ENCODE measurements at places on chromosomes 13 and 19.

GRCh38 chr13:32988608-32989289, 27.5 kb upstream of the KL start:
- no peak for DNase-seq

DNA sequence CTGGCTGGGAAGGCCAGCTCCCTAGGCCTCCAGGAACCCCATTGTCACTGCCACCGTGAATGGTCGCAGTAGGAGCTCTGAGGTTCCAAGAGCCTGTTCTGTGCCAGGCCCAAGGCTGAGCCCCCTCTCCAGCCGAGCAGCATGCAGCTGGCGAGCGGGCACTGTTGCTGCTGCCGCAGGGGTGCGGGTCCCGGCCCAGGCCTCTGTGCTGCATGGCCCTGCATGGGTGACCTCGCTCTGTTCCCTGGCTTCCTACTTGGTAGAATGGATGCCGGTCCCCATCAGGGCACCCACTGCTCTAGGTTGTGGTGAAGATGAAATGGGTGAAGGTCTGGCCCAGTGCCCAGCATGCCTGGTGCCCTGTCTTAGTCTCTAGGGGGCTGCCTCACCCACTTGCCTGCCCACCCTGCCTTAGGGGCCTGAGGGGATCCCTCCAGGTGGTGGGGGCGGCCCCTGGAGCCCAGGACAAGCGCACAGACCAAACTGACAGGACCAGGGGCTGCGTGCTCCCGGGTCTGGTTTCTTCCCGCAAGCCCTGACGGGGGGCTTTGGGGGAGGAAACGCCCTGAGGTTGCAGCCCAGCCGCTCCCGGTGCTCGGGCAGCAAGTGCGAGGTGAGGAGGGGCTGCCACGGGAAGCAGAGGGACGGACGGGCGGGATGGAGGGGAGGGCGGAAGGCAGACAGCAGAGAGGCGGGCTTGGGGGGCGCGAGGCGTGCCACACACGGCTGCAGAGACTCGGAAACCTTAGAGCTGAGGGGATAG, 8.7 kb upstream of the UQCR11 start:
- DNase-seq = no peak

DNA sequence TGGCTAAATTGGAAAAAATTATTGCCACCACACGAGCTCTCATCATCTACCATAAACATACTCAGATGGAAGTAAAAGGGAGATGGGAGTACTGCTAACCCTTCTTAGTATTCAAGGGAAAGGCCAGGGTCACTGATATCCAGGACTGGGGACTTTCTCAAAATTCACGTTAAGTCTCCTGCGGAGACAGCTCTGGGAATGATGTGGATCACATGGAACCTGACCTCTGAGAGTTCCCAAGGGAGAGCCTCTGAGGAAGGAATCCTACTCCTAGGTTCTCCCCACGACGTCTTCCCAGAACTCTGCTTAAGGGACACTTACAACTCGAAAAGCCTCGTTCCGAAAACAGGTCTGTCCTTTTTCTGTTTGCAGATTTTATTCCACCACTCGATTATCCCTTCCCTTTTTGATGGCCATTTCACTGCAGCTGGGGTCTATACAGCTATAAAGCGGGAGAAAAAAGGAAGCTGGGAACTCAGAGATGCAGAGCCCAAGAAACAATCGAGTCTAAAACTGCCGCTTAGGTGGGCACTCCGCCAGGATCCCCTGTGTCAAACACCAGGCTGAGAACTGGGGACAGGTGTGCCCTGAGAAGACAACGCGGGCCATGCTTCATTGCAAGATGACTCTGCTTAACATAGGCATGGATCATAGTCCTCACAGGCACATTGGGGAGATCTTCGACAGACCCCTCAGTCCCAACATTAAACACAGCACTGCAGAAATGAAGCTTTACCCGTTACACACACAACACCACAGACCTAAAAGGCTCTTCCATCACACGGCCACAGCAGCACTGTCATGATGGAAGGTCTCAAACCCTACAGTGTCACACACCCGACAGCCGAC, 823 bp upstream of the ZNF567 start:
- no peak for DNase-seq

GRCh38 chr13:24716011-24716410, 35.8 kb downstream of the ATP12A start:
- DNase-seq = no peak

GRCh38 chr13:27960362-27961226, 8.5 kb downstream of the CDX2 start:
- peak; percentile 78 for DNase-seq

GRCh38 chr13:81990652-81991051, 1649.7 kb upstream of the SPRY2 start:
- no peak for DNase-seq

Measured in eye (tissue), 1 donor.